Activated CD8-positive, alpha-beta memory T cell treated with anti-CD3 and anti-CD28 coated beads, Interleukin-2, amount 10 ng/mL, durations not matched to agents 7 days and 5 days (primary cell): ENCODE measurements at places on chromosomes 4 and X. TPM values are rescaled to one million over a fixed set of nuclear protein-coding genes. Genes with fewer than 3 reads are reported as not detected.

The ARHGEF38 gene
- total RNA-seq, result not detected

The AIMP1 gene
- 53.9 TPM for total RNA-seq

The GABRQ gene
- not detected for total RNA-seq

The GAGE12H gene
- not detected for total RNA-seq

The PLXNA3 gene
- 42.3 TPM for total RNA-seq

The NCAPG gene
- 87.5 TPM for total RNA-seq

The TMPRSS11A gene
- not detected for total RNA-seq

The USP17L24 gene
- total RNA-seq, result not detected

The TSPAN7 gene
- total RNA-seq, result not detected

The TRIM61 gene
- total RNA-seq, result 1.7 TPM

The SSX1 gene
- not detected for total RNA-seq

The ARL13A gene
- not detected for total RNA-seq

The EDA gene
- 0.79 TPM for total RNA-seq

The GYPB gene
- total RNA-seq, result 0.70 TPM

The AWAT2 gene
- not detected for total RNA-seq

The PAGE5 gene
- total RNA-seq, result not detected

The C4orf54 gene
- total RNA-seq, result not detected

The NAP1L2 gene
- 1.8 TPM for total RNA-seq

The LARP1B gene
- total RNA-seq, result 15.3 TPM

The UGT2A1 gene
- total RNA-seq, result not detected

The SPANXD gene
- total RNA-seq, result not detected

The GAK gene
- total RNA-seq, result 152 TPM

The SLITRK4 gene
- total RNA-seq, result not detected

The NALF2 gene
- total RNA-seq, result not detected

The PDCL2 gene
- not detected for total RNA-seq

The XAGE2 gene
- total RNA-seq, result not detected

The SERPINA7 gene
- total RNA-seq, result not detected

The NEIL3 gene
- 40.5 TPM for total RNA-seq

The GAGE12J gene
- total RNA-seq, result not detected

The PLP1 gene
- not detected for total RNA-seq

The MBNL3 gene
- total RNA-seq, result 23.2 TPM

The CCDC158 gene
- total RNA-seq, result not detected

The UGT2B11 gene
- total RNA-seq, result not detected

The PACRGL gene
- total RNA-seq, result 11.1 TPM

The HS3ST1 gene
- total RNA-seq, result not detected

The NDNF gene
- not detected for total RNA-seq

The VCX gene
- total RNA-seq, result not detected

The RPS6KA6 gene
- total RNA-seq, result not detected

The RAB40A gene
- total RNA-seq, result not detected

The BMPR1B gene
- not detected for total RNA-seq
